Activated naive CD4-positive, alpha-beta T cell treated with anti-CD3 and anti-CD28 coated beads, Interleukin-2, amount 50 U/mL, for 72 hours (primary cell): ENCODE measurements at places on chromosomes 7 and 10. TPM values are rescaled to one million over a fixed set of nuclear protein-coding genes. Genes with fewer than 3 reads are reported as not detected.

Gene HYAL4
- not detected for total RNA-seq

Gene VWA2
- 0.08 TPM for total RNA-seq

Gene AVPI1
- 2.8 TPM for total RNA-seq

Gene CPA2
- not detected for total RNA-seq

Gene CC2D2B
- total RNA-seq: not detected

Gene SLC18A3
- not detected for total RNA-seq

Gene STYXL1
- 39.1 TPM for total RNA-seq

Gene KEL
- 0.60 TPM for total RNA-seq

Gene LIPN
- not detected for total RNA-seq

Gene SNX10
- total RNA-seq: 19.9 TPM

Gene LSM5
- 125 TPM for total RNA-seq

Gene EGR2
- total RNA-seq: 54.5 TPM

Gene PFKP
- total RNA-seq: 63.7 TPM

Gene CAMK2B
- total RNA-seq: 0.32 TPM

Gene RP9
- 12.1 TPM for total RNA-seq
